Upper lobe of right lung (tissue), 1 donor: ENCODE measurements at places on chromosomes 5 and 9. TPM values are rescaled to one million over a fixed set of nuclear protein-coding genes. Genes with fewer than 3 reads are reported as not detected.
A peak's percentile ranks its signal among the peaks of the same experiment; 100 is the strongest.

NEUROG1 gene
- not detected for total RNA-seq

NPR3 gene
- 87.2 TPM for total RNA-seq

GABBR2 gene
- total RNA-seq = 0.84 TPM

NKD2 gene
- total RNA-seq = 64.4 TPM

PSMD5 gene
- 38.2 TPM for total RNA-seq

DNA sequence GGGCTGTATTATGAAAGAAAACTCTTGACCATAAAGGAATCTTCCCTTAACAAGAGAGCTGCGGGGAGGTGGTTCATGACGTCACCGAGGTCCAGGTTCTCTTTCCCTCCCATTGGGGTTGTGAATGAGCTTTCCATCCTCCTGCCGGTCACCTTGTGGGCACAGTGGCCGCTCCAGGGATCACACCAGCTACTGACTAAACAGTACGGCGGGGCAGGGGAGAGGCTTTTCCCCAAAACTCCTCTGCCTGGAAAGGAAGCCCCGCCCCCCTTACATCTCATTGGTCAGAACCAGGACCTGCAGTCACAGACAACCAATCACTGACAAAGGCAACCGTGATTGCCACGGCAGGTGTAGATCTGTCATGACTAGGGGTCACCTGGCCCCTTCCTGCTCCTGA, 35.6 kb downstream of the ROR2 start:
- H3K4me1 ChIP-seq = no peaks in the 10 kb centered on the region
- H3K27me3 ChIP-seq = no peaks in the 10 kb centered on the region
- no peak overlapping the region for H3K27ac ChIP-seq
- no peak for DNase-seq
- H3K36me3 ChIP-seq = no peaks in the 10 kb centered on the region

DNA sequence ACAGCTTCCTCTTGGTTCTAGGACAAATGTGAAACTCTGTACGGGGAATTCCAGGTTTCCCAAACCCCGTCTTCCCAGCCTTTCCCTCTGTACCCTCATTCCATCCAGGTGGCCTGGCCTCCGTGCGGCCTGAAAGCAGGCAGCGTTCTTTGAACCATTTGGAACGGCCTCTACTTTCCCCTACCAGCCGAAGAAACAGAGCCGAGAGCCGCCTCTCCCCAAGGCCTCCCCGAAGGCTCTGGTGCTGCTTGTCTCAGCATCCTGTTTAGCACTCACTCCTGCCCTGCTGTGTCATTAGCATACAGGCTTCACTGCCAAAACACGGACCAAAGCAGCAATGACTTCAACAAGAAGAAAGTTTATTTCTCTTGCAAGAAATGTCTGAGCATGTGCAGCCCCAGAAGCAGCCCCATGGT, 137.7 kb downstream of the HSD17B3 start:
- no peaks in the 10 kb centered on the region for H3K27me3 ChIP-seq
- no peak for DNase-seq
- H3K4me1 ChIP-seq = no peaks in the 10 kb centered on the region
- no peak overlapping the region for H3K27ac ChIP-seq

- no peaks in the 10 kb centered on the region for H3K36me3 ChIP-seq
- H3K4me1 ChIP-seq = no peaks in the 10 kb centered on the region
- no peaks in the 10 kb centered on the region for H3K27me3 ChIP-seq
- no peak for DNase-seq
Observed at GRCh38 chr5:128441165-128441564, 96.9 kb downstream of the FBN2 start.

DNA sequence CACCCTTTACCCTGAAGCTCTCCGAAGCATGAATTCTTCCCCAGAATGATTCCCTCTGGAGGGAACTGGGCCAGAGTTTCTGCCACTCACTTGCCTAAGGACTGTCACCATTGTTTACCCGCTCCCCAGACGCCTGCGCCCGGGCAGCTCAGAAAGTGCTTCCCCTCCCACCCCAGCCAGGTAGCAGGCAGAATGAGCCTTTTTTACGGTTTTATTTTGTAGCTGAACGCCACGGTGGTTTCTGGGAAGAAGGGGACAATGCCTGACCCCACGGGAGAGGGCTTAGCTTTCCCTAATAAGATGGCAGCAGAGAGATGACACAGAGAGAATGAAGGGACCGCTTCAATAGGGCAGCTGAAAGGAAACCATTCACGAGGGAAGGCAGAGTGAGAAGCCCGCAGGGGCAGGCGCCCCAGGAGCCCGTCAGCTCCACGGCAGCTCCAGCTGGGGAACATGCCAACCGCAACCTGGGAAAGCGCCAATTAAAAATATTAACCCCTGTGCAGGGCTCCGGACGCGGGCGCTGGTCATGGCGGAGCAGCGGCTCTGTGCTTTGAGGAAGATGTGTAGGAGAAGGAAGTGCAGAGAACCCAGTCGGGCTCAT, 20.4 kb upstream of the NTNG2 start:
- H3K36me3 ChIP-seq = no peaks in the 10 kb centered on the region
- H3K27ac ChIP-seq = no peak overlapping the region
- H3K4me3 ChIP-seq = peak overlapping the region; percentile 32
- DNase-seq = no peak

GRCh38 chr5:5986492-5987178, 391.7 kb downstream of the MED10 start:
- no peaks in the 10 kb centered on the region for H3K27me3 ChIP-seq
- H3K27ac ChIP-seq = no peak overlapping the region
- no peak overlapping the region for H3K4me3 ChIP-seq

DNA sequence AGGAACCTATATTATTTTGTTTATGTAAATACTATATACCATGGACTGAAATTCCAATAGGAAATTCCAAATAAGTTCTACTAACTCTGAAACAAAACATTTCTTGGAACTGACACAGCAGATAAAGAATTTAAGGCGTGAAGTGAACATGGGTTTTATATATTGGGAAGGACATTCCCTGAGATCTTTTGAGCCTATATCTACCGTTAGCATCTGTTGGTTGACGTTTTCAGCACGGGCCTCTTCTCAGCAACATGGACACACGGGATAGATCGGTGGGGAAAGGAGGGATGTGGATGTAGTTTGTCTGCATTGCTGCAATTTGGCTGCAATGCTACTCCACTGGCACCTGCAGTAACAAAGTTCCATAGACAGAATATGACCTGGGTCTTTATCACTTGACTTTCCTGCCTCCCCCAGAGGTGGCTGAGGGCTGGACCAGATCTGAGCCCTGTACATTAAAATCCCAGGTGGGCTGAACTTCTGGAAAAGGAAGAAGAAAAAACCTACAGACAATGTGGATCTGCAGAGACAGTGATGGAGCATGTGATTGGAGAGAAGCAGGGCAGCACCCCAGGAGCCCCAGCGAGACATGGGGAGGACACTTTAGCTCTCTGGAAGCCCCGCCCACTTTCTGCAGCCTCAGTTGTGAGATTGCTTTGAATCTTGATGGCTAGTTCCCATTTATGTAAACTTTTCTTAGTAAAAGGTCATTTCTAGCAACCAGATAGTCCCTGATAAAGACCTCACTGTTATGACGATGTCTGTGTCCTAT, 91.2 kb upstream of the CPEB4 start:
- no peak overlapping the region for H3K4me3 ChIP-seq
- H3K27me3 ChIP-seq = no peaks in the 10 kb centered on the region
- H3K4me1 ChIP-seq = no peaks in the 10 kb centered on the region
- DNase-seq = no peak

DNA sequence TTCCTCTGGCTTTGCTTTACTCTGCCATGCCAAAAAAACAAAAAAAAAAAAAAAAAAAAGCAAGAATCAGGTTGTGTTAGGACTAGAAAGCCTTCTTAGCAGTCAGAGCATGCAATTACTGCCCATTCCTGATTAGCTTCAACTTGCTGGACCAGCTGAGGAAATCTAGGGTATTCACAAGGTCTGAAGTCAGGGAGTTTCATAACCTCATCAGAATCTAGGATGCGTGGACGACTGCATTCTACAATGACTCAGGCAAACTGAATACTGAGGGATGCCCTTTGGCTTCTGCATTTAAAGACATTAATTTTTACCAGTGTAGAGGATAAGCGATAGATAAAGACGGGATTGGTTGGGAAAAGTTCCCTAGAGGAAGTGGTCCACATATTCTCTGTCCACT, 39.2 kb upstream of the SHOC1 start:
- H3K36me3 ChIP-seq = no peaks in the 10 kb centered on the region
- no peaks in the 10 kb centered on the region for H3K4me1 ChIP-seq
- H3K4me3 ChIP-seq = no peak overlapping the region
- H3K27ac ChIP-seq = no peak overlapping the region

DNA sequence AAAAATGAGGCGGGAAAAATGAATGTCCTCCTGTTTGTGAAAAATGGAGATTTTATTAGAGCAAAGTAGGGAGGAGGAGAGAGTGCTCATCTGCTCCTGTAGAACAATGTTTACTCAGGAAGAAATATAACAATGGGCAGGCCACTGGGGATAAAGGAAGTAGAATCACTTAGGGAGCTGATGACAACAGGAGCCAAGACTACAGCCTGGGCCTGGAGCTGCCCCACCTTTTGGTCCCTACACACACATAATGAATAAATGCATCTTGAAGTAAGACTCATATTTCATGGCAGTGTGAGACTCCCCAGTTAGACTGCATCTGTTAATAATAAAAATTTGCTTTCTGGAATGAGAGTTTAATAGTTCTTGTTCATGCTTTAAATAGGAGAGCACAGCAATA, 1939.8 kb downstream of the EFNA5 start:
- DNase-seq = no peak
- no peaks in the 10 kb centered on the region for H3K4me1 ChIP-seq
- no peak overlapping the region for H3K27ac ChIP-seq
- H3K4me3 ChIP-seq = no peak overlapping the region
- H3K36me3 ChIP-seq = no peaks in the 10 kb centered on the region

GRCh38 chr5:172436879-172437369, 17.4 kb downstream of the SH3PXD2B start:
- peaks cover 18% of the 10 kb centered on the region for H3K4me1 ChIP-seq
- DNase-seq = no peak
- H3K27me3 ChIP-seq = no peaks in the 10 kb centered on the region
- H3K4me3 ChIP-seq = no peak overlapping the region

DNA sequence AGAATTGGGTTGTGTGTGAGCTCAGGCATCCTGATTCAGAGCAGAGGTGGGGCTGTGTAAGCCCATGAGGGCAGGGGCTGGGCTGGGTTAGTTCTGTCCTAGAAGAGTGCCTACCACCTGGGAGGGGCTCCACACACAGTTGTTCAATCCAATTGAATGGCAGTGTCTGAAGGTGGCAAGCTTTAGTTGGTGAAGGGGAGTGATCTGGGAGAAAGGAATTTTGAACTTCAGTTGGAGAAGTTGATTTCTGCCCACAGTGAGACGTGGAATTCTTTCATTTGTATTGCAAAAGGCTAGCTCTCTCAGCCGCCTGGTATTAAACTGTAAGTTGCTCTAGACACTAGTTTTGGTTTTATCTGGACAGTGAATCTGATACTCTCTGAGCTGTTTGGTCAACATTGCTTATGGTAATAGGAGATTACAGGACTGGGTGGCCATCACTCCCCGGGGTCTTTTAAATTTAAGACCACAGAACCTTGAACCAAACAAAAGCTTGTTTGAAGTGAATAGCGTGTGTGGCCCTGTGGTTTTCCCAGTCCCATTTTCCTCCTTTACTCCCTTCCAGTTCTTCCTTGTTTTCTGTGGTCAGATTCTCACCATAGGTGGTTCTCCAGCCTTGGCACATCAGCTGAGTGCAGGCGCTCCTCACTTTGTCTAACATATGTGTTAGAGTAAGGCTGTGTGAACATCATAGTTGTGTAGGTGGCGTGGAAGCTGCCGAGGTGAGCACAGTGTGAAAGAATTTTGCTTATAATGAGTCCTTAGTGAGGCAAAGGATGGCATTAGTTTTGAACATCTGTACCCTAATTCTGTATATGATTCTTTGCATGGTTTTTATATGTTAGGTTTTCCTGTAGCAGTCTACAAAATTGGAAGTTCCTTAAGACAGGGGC, 78.0 kb downstream of the ARHGAP26 start:
- no peak for DNase-seq
- no peaks in the 10 kb centered on the region for H3K27me3 ChIP-seq
- no peak overlapping the region for H3K4me3 ChIP-seq
- H3K27ac ChIP-seq = no peak overlapping the region
- no peaks in the 10 kb centered on the region for H3K36me3 ChIP-seq

DNA sequence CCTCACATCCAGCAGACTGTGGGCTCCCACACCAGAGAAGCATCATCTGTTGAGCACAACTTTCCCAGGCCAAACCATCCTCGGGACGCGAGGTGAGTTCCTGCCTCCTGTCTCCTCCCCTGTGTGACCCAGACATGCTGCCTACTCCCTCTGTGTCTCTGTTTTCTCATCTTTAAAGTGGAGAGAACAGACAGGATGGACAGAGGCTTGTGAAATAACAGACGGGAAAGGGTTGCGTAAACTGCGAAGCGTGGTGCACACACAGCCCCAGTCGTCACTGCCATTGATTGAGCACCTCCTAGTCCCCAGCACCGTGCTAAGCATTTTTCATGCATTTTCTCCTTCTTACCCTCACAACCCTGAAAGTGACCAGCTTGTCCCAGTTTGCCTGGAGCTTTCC, 52.1 kb upstream of the LMX1B start:
- H3K4me1 ChIP-seq = no peaks in the 10 kb centered on the region
- no peak overlapping the region for H3K27ac ChIP-seq
- no peaks in the 10 kb centered on the region for H3K36me3 ChIP-seq
- DNase-seq = no peak
- no peak overlapping the region for H3K4me3 ChIP-seq

DNA sequence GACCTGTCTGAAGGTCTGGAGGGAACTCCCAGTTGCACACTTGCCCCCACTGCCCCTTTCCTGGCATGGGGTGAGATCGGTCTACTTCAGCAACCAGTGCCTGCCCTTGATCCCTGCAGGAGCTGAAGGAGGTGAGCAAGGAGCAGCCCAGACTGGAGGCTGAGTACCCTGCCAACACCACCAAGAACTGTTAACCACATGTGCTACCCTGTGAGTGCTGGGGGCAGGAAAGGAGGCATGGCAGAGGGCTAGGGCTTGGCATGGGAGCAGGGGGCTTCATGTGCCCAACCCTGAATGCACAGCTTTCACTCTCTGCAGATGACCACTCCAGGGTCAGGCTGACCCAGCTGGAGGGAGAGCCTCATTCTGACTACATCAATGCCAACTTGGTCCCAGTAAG, 17.3 kb upstream of the SPTLC1 start:
- DNase-seq = no peak
- H3K27ac ChIP-seq = no peak overlapping the region
- no peaks in the 10 kb centered on the region for H3K4me1 ChIP-seq
